ENCODE measurements at places on chromosomes 4 and X.

GRCh38 chr4:30866907-30867306 is 146.7 kb downstream of the PCDH7 start:
- DNase-seq: no peak

GRCh38 chr4:183354219-183354618 is 32.0 kb upstream of the CLDN24 start:
- DNase-seq: peak; percentile 9

- no peak for DNase-seq
Measured at GRCh38 chrX:107675823-107676555, 47.7 kb downstream of the PRPS1 start.

GRCh38 chr4:108560616-108561015 is 59.8 kb upstream of the RPL34 start:
- no peak for DNase-seq

DNA sequence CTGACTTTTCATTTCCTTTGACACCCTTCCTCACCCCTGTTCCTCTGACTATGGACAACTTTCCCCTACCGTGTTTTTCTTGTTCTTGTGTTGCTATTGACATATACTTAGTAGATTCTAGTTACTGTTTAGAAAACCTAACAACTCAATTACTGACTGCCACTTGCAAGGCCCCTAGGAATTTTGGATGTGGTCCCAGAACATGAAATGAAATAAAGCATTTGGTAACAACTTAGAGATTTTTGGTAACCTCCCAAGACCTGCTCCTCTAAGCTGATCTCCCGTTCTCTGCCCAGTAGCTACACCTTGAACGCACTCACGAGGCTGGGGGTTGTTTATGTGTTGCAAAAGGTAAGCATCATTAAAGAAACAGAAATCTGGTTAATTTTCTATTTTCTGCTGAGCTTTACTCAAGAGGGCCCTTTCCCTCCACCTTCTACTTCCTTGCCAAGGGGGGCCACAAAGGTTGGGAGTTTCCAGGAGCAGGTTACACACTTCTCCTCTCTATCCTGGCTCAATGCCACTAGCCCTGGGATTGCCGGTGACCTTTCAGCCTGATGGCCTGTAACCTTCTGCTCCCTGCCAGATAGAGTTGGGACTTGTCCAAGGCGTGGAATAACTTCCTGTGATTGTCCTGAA is 20.5 kb downstream of the GAB3 start:
- no peak for DNase-seq

- no peak for DNase-seq
Measured at GRCh38 chrX:18010253-18010652, 149.2 kb upstream of the RAI2 start.

DNA sequence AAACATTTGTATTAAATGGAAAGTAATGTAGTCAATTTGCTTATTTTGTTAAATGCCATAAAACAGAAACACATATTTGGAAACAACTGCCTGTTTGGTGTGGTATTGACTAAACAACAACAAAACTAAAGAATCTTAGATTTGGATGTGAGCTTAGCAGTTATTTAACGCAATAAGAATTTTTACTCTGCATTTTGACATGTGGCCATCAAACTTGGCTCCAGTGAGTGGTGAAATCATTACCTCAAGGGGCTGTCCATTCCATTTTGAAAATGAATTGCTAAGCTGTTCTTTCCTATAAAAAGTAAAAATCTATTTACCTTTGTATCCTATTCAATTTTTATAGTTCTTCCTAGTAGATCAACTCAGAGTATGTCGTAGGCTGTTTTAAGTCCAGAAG is 84.2 kb downstream of the DKK2 start:
- no peak for DNase-seq

DNA sequence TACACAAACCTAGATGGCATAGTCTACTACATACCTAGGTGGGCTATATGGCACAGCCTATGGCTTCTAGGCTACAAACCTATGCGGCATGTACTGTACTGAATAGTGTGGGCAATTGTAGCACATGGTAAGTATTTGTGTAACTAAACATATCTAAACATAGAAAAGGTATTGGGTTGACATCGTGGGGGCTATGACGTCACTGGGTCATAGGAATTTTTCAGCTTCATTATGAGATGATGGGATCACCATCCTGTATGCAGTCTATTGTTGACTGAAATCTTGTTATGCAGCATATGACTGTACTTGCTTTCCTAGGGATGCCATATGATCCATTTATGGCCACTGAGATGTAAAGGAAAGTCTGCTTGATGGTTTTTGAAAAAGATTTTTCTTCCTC is 1.9 kb upstream of the EXOC1L start:
- no peak for DNase-seq

DNA sequence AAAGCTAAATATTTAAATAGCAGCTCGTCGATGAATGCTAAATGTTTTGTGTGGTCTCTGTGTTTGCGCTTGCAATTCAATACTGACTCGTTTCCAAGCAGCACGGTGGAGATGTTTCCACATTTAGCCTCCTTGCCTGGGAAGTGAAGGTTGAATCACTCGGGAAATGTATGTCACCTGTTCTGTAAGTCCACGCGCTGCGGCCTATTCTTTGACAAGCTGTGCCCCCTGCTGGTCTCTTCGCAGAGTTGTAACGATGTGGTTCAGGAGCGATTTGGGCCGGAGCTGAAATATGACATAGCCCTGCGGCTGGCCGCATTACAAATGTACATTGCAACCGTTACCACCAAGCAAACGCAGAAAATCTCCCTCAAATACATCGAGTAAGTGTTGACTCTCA is 89.6 kb upstream of the PRPS2 start:
- peak; percentile 65 for DNase-seq

- no peak for DNase-seq
Measured at GRCh38 chrX:68944211-68944610, 115.4 kb downstream of the EFNB1 start.

DNA sequence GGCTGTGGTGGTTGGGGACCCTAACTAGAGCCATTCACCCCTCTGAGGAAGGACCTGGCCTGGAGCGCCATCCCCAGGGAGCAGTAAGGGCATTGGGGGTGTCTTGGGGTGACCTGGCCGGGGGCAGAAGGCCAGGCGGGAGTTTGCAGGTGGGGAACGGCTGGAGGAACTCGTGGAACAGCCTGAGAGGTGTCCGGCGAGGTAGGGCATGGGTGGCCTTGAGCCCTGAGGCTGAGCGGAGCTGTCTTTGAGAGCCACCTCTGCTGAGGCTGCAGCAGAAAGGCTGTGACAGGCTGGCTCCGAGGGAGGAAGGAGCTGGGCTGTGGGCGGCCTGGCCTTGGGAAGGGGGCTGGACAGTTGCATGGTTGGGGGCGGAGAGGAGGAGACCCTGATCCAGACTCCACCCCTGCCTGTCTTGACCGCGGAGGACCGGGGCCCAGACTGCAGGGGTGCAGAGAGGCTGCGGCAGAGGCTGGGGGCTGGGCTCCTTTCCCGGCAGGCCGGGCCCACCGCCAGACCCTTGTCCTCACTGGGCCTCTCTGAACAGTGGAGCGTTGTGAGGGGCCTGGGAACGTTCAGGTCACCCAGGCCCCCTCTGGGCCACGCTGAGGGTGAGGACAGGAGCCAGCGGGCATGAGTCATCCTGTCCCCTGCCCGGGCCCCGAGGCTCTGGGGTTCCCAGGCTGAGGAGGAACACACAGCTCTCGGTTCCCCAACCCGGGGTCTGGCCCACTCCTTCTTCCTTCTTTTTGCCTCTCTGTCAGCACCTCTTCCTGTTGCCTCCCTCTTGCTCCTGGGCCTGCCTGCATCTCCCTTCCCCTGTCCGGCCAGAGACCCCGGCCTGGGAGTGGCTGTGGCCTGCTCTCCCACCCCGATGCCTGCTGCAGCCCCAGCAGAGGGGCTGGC is 8.1 kb downstream of the SH3BP2 start:
- no peak for DNase-seq

- DNase-seq: peak; percentile 88
Measured at GRCh38 chr4:103198111-103198765, at the start of gene CENPE. Gene CENPE (minus strand): TSS chr4:103198343. CDS start chr4:103198319, 24 bp downstream.

DNA sequence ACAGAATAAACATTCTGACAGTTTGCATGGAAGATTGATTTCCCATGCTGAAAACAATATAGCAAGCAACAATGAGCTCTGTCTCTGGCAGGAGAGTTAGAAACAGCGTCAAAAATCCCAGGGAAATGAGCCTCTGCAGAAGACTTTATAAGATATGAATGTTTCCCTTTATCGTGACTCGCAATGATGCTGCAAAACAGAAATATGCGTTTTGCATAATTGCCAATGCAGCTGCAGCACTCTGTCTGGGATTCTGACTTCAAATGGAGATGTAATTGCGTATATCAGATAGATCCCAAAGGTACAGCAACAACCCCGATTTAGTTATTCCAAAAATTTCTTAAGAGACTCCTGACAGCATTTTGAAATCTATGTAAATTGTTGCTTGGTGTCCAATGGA is 702.4 kb upstream of the EPHA5 start:
- no peak for DNase-seq

DNA sequence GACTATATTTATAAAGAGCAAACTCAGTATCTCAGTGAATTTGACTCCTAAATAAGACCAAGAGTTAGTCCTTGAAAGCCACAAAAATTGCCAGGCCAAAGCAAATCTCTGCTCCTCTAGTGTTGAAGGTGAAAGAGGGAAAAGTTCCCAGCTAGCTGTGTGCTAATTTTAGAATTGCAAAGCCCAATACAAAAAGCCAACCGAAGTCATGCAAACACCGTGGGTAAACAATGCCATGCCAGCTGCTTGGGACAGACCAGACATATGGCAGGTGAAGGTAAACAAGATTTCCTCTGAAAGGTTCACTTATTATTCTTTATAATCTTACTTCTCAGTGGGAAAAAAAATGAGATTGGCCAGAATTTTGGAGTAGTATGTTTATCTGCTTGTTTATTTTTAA is 80.5 kb upstream of the LNX1 start:
- no peak for DNase-seq

GRCh38 chr4:166257891-166258290 is 384.9 kb downstream of the TLL1 start:
- DNase-seq: no peak
